ENCODE measurements at places on chromosomes 7 and 10. TPM values are rescaled to one million over a fixed set of nuclear protein-coding genes. Genes with fewer than 3 reads are reported as not detected.

HMX3 gene
- not detected for polyA plus RNA-seq

CYP17A1 gene
- polyA plus RNA-seq = not detected

UPK3B gene
- polyA plus RNA-seq = not detected

DNA sequence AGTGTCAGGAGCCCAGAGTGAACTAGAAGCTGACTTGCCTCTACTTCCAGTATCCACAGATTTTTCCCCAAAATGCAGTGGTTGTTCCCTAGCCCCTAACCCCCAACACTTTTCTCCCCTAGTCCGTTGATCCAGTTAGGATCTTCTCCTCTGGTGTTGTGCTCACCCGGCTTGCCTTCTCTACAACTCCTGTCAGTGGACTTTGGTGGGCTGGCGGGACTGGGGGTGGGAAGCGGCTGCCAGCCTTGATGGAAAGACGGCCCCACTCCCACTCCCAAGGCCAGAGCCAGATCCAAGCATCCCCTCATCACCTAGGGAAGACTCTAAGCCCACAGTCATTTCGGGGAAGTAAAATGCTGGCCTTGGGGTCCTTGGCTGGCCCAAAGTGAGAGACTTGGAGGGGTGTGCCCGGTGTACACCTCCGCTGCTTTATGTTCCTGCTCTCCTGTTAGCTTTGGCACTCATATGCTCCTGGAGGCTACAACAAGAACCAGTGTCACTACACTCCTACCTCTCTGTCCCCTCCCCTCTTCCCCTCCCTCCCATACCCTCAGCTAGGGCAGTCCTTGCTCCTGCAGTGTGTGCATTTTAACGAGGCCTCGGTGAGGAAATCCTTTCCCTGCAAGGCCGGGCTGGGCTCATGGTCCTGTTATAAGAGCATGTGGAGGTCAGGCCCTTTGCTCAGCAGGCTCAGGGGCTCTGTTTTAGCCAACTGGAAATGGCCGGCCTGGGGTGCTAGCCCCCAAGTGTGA lies 930 bp upstream of the HOXA10 start:
- peaks cover 63% of the 10 kb centered on the region for H3K27me3 ChIP-seq
- H3K36me3 ChIP-seq = no peaks in the 10 kb centered on the region
- peaks cover 35% of the 10 kb centered on the region for H3K4me1 ChIP-seq
- no peak for DNase-seq

- no peaks in the 10 kb centered on the region for H3K27me3 ChIP-seq
- no peak overlapping the region for H3K27ac ChIP-seq
- no peaks in the 10 kb centered on the region for H3K4me1 ChIP-seq
- no peaks in the 10 kb centered on the region for H3K36me3 ChIP-seq
- no peak for DNase-seq
These were observed 604.9 kb downstream of the LRMDA start for GRCh38 chr10:76036111-76036940.

DNA sequence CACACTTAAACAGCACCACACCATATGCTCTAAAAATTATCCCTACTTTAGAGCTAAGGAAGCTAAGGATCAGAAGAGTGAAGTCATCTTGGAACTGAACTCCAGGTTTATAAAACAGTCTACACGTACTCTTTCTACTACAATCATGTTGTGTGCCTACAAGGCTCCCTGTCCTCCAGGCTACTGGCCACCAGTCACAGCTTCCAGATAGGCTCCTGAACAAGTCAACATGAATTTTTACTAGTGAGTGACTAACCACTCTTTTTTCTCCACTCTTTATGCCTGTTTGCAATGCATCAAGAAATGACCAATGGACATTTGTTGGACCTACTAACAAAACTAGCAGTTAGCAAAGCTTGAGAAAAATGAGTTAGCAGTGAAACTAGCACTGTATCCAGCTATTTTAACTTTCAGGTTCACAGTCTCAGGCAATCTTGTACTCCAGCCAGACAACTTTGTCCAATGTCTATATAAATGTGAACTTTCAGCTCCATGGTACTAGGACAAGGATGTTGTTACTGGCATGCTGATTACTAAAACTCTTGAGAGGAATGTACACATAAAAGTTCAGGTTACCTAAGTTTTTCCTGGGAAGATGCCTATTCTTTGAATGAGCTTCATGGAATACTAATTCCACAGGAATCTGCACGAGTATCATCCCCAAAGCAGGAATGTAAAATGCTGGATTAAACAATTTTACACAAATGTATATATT lies 180.0 kb downstream of the BTAF1 start:
- H3K36me3 ChIP-seq = no peaks in the 10 kb centered on the region
- H3K27ac ChIP-seq = no peak overlapping the region
- peaks cover 5% of the 10 kb centered on the region for H3K4me1 ChIP-seq

- H3K27me3 ChIP-seq = no peaks in the 10 kb centered on the region
- no peaks in the 10 kb centered on the region for H3K4me1 ChIP-seq
- H3K36me3 ChIP-seq = no peaks in the 10 kb centered on the region
- H3K27ac ChIP-seq = no peak overlapping the region
- no peak for DNase-seq
- H3K4me3 ChIP-seq = no peak overlapping the region
These were observed 47.6 kb upstream of the PDE1C start for GRCh38 chr7:32117837-32118236.

DNA sequence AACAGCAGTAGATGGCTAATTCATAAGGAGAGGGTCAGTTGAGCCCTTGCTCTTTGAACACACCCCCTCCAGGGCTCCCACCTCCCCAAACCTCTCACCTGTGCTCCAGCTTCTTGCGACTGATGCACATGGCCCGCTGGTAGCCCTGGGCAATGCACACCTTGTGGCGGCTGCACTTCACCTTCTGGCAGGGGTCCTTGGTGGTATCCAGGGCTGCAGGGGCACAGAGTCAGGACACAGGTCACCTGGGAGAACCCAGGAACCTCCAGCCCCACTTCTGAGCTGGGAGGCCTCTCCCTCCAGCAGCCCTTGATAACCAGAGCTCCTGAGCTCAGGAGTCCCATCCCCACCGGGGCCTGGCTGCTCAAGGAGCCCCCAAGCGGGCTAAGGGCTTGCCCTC lies 16.3 kb downstream of the SPOCK2 start:
- no peak overlapping the region for H3K4me3 ChIP-seq
- H3K36me3 ChIP-seq = peaks cover 93% of the 10 kb centered on the region
- no peak for DNase-seq

- H3K27me3 ChIP-seq = peaks cover 18% of the 10 kb centered on the region
- H3K27ac ChIP-seq = no peak overlapping the region
- H3K4me1 ChIP-seq = peaks cover 18% of the 10 kb centered on the region
- no peaks in the 10 kb centered on the region for H3K36me3 ChIP-seq
- DNase-seq = no peak
These were observed 1.4 kb upstream of the CREB5 start for GRCh38 chr7:28410628-28411531.

GRCh38 chr7:139403601-139404000 lies 43.9 kb downstream of the LUC7L2 start:
- DNase-seq = no peak
- H3K36me3 ChIP-seq = peaks cover 47% of the 10 kb centered on the region
- H3K4me1 ChIP-seq = no peaks in the 10 kb centered on the region

DNA sequence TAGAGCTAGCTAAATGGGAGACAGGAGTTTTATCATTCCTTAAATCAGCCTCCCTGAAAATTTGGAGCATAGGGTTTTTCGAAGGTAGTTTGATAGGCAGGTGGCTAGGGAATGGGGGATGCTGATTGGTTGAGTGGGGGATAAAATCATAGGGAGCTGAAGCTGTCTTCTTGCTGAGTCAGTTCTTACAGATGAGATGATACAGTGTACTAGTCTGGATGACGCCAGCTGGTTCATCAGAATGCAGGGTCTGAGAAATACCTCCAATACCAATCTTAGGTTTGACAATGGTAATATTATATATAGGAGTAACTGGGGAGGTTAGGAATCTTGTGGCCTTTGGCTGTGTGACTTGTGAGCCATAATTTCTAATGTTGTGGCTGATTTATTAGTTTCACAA lies 271.2 kb downstream of the SUGCT start:
- DNase-seq = no peak
- no peaks in the 10 kb centered on the region for H3K4me1 ChIP-seq
- no peak overlapping the region for H3K4me3 ChIP-seq
- H3K27ac ChIP-seq = no peak overlapping the region
- no peaks in the 10 kb centered on the region for H3K36me3 ChIP-seq
- H3K27me3 ChIP-seq = no peaks in the 10 kb centered on the region

PCLO gene
- polyA plus RNA-seq = not detected

DNA sequence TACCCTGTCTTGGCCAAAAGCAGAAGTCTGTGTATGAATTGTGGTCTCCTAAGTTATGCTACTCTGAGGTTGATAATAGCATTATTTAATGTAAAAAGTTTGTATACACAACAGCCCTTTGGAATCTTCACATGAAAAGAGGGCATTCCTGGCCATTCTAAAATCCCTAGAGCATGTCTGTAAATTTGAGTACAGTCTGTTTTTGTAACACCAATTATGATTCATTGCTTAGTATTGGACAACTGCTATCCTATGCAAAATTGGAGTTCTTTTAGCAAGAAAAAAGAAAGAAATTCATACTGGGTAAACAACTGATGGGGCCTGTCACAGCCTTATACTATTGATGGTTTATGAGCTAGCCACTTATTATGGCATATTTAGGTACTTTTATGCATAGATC lies 10.2 kb downstream of the CUTC start:
- H3K4me1 ChIP-seq = no peaks in the 10 kb centered on the region
- H3K27ac ChIP-seq = no peak overlapping the region
- H3K27me3 ChIP-seq = no peaks in the 10 kb centered on the region
- DNase-seq = no peak

DNA sequence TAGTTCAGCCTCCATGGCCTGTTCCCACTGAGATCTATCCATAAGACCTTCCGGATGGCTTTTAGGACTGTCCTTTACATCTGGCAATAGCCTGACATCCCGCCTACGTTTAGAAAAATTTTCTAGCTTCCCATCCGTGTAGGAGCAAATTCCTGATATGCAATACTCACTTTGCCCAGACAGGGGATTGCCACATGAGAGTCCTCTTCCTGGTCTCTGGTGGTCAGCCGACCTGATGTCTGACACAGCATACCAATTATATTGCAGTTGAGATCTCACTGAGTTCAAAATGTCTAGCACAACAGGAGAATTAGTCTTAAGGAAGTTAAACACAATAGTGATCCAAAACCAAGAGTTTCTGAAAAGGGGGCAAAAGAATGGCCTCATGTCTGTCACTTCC lies 9.4 kb upstream of the ETV1 start:
- no peak overlapping the region for H3K27ac ChIP-seq
- no peak overlapping the region for H3K4me3 ChIP-seq
- no peak for DNase-seq
- H3K4me1 ChIP-seq = no peaks in the 10 kb centered on the region
- H3K27me3 ChIP-seq = no peaks in the 10 kb centered on the region
- H3K36me3 ChIP-seq = no peaks in the 10 kb centered on the region

ASB10 gene
- not detected for polyA plus RNA-seq

DNA sequence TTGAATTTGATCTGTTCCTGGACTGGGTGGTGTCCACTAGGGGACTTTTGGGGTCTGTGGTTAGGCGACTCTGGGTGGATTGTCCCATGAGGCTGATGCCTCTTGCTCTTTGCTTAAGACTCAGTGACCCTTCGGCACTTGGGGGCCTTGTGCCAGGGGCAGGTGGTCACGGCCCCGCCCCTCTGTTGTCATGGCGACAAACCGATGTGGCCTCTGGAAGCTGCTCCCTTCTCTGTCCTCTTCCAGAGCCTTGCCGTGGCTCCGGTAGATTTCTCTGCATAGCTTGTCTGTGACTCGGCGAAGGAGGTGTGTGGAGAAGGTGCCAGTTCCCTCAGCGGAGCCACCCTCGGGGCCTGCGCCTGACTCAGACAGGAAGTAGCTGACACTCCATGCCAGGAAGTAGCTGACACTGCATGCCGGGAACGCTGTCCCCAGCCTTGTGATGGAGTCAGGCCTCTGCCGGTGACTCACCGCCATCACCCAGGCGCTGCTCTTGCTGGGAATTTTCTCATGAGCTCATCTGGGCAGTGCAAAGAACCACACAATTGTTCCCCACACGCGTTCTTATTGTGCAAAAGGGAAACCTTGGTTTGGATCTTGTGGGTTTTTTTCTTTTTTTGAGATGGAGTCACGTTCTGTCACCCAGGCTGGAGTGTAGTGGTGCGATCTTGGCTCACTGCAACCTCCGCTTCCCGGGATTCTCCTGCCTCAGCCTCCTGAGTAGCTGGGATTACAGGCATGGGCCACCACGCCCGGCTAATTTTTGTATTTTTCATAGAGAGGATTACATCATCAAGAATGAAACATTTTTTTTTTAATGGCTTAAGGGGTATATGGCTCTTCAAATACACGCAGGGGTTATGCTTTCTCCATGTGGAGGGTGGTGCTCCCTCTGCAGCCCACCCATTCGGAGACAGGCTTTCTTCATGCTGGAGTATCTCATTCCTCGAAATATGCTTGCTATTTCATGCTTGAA lies 72.6 kb downstream of the PFKFB3 start:
- peak; percentile 88 for DNase-seq
- no peak overlapping the region for H3K4me3 ChIP-seq
- H3K27me3 ChIP-seq = no peaks in the 10 kb centered on the region
- peak overlapping the region; percentile 59 for H3K27ac ChIP-seq
- H3K4me1 ChIP-seq = peaks cover 40% of the 10 kb centered on the region

Measured in CD4-positive, alpha-beta memory T cell (primary cell).